Urothelium cell line (cell line): ENCODE measurements at places on chromosomes 5 and 9.

- DNase-seq: no peak
Measured at GRCh38 chr5:107157809-107158208, 512.9 kb downstream of the EFNA5 start.

GRCh38 chr5:178417391-178417811 lies 172.8 kb downstream of the COL23A1 start:
- peak; percentile 30 for DNase-seq

DNA sequence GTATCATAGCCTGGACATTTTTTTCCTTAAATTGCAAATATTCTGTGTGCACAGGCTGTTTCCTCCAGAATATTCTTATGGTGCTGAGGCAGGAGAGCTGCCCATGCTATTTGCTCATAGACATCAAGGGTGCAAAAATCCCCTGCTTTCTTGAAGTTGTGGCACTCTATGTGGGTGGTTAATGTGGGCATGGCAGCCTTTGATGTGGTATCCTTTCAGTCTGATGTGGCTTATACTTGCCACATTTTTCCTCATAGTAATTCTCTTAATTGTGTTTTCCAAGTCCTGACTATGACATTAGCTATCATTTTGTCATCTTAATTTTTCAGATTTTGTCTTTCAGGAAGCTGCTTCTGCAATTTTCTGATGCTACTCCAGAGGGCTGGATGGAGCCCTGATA lies 353.3 kb downstream of the YTHDC2 start:
- no peak for DNase-seq

GRCh38 chr9:89179895-89180734 lies 1.5 kb upstream of the SHC3 start:
- DNase-seq: peak; percentile 95

DNA sequence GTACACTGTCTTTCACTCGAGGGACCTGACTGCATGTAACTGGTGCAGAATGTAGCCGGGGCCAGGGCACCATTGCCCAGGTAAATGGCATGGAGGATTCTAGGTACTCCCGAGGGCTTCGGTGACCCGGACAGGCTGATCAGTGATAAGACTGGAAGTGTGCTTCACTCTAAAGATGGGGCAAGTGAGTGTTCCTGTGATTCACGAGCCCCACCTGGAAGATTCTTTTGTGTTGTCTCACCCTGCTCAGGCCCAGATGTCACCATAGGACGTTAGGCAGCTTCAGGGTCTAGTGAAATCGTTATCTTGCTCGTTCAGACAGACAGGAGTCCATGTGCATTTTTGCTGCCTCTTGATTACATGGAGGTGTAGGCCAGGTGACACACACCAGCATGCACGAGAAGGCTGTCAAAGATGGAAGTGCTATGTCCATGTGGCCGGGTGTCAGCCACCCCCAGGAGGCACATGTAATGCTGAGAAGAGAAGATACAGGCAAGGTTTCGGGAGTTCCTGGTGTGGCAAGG lies 73.9 kb downstream of the WNK2 start:
- peak; percentile 27 for DNase-seq
